GM10248 (cell line): ENCODE measurements at places on chromosomes 12 and 14.

DNA sequence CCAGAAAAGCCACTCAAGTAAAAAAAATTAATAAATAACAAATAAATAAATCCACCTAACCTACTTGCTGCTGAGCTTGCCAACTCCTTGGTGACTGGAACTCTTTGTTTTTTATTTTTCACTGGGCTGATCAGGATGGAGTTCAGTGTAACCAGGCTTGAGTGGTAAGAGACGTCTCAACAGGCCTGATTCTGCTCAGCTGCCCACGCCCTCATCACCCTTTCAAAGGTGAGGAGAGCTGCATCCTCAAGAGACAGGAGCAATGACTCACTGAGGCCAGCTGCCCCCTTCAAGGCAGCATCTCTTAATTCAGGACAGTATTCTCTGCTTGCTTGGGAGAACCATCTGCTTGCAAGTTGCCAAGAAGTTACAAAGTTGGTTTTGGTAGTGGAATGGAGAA is 111.9 kb upstream of the CPM start:
- no peak for DNase-seq

GRCh38 chr14:36485773-36486172 is 34.3 kb downstream of the NKX2-1 start:
- DNase-seq, result no peak

DNA sequence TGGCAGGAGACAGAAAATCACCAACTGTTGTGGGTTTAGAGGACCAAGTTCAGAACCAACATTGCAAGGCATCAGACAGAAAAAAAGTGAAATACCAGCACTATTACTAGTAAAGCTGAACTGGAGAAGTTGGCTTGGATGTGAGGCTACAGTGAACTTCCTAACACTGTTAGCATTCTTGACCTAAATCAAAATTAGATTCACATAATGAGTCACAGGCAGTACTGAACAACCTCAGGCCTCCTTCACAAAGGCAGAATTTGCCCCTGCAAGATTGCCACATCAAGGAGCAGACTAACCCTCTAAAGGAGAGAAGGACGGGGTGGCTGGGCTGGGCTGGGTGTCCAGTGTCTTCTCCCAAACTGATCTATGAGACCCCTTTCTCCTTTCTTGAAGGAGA is 539.7 kb downstream of the SNAPC1 start:
- no peak for DNase-seq

DNA sequence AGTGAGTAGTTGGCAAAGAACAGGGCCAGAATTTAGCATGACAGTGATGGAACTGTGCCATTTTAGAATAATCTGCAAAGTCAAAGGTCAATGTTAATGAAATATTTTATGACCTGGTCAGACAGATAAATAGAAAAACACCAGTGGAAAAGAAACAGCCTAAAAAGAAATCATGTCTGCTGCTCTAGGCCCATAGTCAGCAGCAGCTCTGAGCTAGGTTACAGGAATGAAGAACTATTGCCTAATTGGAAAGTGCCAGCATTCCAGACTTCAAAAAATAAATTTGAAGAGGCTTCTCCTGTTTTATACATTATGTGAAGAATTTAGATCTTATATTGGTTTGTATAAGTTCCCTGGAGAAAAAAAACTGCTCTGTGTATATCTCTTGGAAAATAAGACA is 9.8 kb downstream of the NPC2 start:
- DNase-seq, result no peak

DNA sequence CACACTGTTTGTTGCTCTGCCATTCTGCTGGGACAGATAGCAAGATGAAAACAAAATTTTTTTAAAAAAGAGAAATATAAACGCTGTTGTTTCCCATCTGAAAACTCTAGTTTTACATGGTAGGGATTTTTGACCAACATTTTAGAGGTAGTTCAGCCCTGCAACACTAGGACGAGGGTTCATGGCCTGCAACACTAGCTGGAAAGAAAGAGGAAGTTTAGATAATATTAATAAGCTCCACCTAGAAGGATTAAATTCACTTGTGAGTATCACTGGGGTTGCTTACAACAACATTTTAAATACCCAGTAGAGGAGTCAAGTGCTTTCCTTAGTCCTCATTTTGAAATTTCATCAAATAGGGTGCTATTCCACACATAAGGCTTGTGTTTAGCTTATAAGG is 68.2 kb downstream of the SRGAP1 start:
- no peak for DNase-seq

DNA sequence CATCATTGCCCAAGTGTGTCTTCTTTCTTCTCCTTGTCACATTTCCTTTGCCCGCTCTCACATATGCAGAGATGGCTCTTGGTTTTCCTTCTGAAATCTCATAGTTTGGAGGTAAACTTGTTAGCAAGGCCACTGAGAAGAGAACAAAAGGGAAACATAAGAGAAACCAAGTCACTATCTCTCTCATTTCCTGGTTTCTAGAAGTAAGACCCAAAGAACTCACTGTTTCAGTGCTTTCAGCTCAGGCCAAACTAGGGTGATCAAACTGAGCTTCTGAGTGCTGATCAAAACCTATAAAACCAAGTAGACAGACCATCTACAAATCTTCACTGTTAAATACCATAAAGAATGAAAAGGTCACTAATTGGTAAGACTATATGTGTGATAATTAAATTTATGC is 275.4 kb upstream of the BTG1 start:
- DNase-seq, result no peak

- no peak for DNase-seq
Measured at GRCh38 chr12:2537868-2538541, 256.8 kb upstream of the FKBP4 start.

- DNase-seq, result no peak
Measured at GRCh38 chr12:115155665-115156645, 472.0 kb upstream of the TBX3 start.

DNA sequence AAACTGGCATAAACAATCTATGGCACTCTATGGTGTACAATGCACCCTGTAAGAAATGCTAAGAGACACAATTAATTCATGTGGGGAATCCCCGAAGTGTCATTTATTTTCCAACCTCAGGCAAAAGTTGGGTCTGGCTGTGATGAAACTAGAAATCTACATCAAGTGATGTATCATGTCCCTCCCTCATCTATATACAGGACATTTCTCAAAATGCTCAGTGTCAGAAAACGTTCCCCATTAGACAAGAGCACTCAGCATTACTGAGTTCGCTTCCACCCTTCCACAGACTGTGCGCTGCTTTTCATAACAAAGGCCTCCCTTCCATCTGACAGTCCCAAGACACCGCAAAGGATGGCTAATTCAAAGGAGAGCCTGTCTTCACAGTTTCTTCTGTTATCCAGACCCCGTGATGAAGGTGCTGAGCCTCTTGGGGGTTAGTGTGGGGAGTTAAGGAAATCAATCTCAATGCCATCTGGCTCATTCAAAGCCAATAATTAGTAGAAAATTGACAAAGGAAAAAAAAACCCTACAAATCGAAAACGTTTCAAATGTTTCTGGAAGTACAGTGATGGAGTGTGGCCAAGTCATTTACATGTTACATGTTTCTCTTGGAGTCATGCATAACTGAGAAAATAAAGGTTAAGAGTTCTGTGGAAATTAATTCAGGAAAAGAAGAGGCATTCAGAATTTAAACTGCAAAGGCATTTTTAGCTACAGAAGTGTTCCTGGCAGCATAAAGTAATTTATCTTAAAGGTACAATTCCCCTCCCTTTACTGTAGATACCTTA is 7.5 kb downstream of the CCDC88C start:
- DNase-seq, result no peak

DNA sequence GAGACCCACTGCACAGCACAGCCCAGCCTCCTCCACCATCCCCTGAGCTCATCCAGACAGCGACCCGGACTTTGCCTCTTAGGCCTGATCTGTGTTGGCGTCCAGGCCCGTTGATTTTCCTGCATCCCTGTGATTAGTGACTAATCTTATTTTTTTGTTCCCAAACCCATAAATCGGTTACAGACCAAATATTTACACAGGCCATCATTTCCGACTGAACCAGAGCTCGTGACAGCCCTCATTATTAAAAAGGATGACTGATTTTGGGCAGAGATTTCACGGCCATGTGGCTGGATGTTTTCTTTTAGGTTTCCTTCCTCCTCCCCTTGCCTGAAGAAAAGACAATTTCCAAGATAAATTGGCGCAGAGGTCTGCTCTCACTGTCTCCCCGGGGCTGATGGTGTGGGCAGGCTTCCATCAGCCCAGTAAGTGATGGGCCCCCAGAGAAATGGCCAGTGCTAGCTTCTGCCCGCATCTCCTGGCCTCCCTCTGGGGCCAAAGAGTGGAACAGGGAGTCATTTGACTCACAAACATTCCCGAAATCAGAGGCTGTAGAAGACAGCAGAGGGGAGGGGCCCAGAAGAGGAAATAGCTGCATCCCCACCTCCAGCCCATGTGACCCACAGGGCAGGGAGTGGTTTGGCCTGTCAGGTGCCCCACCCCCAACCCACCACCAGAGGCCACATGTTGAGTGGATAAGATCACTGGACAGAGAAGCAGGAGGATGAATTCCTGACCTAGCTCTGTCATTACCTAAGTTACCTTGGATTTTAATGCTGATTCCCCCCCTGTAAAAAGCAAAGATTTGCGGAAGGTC is 283.5 kb downstream of the KSR2 start:
- no peak for DNase-seq

DNA sequence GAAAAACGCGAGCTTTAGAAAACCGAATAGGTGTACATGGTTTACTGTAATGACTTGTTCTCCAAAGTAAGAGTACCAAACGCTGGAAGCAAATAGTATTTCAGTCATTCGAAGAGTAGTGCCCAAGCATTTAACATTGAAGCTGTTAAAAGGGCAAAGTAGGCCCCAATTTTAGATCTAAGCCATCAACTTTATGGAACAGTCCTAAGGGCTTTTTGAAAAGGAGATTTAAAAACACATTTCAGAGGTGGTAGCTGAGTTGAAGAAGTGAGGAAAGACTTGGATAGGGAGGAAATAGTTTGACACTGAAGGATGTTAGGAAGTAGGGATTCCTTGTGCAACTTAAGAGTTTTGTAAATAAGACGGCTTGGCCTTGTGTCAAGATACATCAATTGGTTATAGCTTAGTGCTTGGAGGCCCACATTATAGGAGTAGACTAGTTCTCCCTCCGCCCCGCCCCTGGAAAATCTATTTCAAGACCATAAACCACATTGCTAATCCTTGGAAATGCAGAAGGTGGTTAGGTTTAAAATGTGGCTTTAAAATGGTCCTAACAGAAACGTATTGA is 783 bp upstream of the TUBA1B start:
- no peak for DNase-seq

DNA sequence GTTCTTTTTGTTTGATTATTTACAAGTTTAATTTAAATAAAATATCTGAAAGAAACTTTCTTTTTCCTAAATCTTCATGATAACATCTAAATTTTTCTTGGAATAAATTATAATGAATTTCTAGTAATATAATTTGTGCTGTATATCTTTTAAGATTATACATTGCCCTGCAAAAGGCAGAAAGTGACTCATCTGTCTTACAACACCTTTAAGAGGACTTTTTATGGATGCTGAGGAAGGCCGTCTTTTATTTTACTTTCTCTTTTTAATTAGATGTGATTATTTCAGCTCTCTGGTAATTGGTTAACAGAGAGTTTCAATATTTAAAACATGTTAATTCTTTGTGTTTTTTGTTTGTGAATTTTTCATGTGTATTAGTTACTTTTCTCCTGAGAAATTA is 598.4 kb downstream of the RPL10L start:
- DNase-seq, result no peak

DNA sequence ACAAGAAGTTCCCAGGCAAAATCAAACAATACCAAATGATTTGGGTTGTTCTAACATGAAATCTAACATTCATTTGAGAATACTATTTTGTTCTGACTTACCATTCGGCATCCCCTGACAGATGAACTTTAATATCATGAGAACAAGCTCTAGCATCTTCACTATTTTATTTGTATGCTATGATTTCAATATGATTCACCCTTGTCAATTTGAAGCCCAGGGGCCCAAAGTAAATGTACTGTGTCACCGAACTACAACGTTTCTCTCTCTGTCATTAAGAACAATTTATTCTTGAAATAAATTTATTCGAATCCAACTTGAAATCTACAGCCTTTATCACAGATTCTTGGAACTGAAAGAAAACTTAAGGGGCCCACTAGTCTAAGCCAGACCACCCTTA is 146.2 kb upstream of the RASSF8 start:
- DNase-seq, result no peak

DNA sequence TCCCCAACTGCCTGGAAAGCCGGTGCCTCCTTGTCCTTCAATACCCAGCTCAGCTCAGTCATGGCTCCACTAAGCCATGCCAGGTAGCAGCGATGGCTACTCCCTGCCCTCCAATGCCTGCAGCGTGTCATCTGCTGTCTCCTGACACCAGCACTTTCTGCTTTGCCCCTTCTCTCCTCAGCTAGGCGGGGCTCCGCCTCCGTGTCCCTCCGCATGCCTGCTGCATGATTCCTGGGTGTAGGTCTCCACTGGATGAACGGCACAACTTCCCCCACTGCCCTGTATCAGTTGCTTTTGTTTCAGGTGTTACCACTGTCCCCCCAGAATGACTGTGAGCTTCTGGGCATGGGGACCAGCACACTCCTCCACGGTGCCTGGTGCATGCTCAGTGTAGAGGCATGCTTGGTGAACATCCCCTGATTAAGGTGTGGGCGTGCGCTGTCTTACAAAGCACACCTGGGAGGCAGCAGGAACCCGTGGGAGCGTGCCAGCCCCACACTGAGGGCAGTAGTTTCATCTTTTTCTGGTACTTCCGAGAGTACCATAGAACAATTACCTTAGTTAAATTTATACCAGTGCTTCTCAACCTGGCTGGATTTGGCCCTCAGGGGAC is 179.4 kb upstream of the PRMT8 start:
- DNase-seq, result no peak

DNA sequence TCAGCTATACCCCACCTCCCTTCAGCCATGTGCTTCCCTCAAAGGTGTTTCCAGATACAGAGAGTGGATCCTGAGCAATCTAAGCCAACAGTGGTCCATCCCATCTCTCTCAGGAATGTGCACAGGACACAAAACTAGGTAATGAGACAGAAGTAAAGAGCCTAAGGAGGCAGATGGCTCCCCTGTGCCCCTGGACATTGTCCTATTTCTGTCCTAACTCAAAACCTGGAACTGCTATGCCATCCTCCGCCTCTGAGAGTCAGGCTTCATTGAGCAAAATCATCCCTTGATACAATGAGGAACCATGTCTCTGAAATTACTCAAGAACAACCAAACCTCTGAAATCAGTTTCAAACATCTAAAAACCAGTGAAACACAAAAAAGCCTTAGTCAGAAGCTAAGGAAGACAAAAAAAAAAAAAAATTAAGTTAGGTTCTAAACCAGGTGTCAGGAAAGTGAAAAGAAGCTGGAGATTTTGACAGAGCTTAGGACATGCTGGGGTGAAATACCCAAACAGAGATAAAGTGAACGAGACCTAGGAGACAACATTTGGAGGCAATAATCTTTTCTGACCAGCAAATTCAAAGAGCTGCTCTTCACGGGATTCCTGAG is 200.3 kb upstream of the PLEKHG7 start:
- DNase-seq, result peak; percentile 19

GRCh38 chr14:33030386-33030785 is 91.7 kb downstream of the NPAS3 start:
- DNase-seq, result no peak
